Dorsolateral prefrontal cortex (tissue), 122 donors: ENCODE measurements at places on chromosomes 4 and X. TPM values are rescaled to one million over a fixed set of nuclear protein-coding genes. Genes with fewer than 3 reads are reported as not detected.

- no peak for DNase-seq
Measured at GRCh38 chr4:67393699-67394281, 151.5 kb downstream of the CENPC start.

DNA sequence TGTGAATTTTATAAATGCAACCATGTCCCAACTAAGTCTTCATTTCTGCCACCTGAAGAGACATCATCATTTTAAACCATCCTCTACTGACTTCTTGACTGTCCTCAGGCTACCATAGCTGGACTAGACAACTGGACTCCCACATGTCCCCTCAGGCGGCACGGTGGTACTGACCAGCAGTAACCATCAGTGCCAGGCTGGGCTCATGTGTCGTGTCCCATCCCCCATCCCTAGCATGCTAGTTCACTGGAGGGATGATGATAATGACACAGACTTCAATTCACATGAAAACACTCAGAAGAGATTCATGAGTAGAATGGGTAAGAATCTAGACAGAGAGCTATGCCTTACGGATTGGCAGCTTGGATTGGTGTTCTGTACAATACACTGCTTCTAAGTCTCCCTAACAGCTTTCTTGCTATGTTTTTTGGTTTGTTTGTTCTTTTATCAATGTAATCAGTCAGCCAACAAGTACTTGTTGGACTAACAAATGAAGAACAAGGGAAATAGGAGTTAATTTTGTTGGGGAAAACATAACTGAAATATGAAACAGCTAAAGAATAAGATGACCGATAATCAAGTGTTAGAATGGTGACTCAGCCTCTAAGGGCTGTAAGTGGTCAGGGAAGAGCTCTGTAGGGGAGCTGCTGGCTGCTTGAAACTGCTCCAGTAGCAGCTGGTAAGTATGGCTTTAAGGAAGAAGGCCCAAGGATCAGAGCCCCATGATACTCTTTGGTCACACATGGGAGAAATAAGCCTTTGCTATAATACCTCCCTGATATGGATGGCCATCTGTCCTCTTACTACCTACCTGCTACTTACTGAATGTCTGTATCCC lies 10.3 kb downstream of the ZDHHC9 start:
- DNase-seq = no peak

- no peak for DNase-seq
Measured at GRCh38 chrX:13520351-13520750, 49.0 kb upstream of the EGFL6 start.

- DNase-seq = peak; percentile 49
Measured at GRCh38 chr4:185470501-185471195, 885 bp downstream of the CCDC110 start.

GRCh38 chr4:151484396-151485102 lies 75.6 kb downstream of the FHIP1A start:
- DNase-seq = no peak

GRCh38 chr4:40992472-40993295 lies 221.7 kb downstream of the APBB2 start:
- no peak for DNase-seq

- DNase-seq = no peak
Measured at GRCh38 chr4:90357117-90357710, 230.0 kb downstream of the CCSER1 start.

- no peak for DNase-seq
Measured at GRCh38 chrX:120357186-120357585, 4.7 kb upstream of the ATP1B4 start.

GRCh38 chr4:154877110-154877760 lies 96.2 kb downstream of the RBM46 start:
- no peak for DNase-seq

FAM114A1 gene
- 10.2 TPM for total RNA-seq

CPZ gene
- total RNA-seq = 3.6 TPM

STARD8 gene
- 11.4 TPM for total RNA-seq

P2RY8 gene
- total RNA-seq = not detected

BEX5 gene
- total RNA-seq = 38.3 TPM

OTC gene
- total RNA-seq = not detected

FRMD7 gene
- not detected for total RNA-seq
